GM23338 (cell line): ENCODE measurements at places on chromosomes 6 and 20.

- DNase-seq: no peak
These were observed 26.4 kb upstream of the SLC9A8 start for GRCh38 chr20:49786196-49786595.

DNA sequence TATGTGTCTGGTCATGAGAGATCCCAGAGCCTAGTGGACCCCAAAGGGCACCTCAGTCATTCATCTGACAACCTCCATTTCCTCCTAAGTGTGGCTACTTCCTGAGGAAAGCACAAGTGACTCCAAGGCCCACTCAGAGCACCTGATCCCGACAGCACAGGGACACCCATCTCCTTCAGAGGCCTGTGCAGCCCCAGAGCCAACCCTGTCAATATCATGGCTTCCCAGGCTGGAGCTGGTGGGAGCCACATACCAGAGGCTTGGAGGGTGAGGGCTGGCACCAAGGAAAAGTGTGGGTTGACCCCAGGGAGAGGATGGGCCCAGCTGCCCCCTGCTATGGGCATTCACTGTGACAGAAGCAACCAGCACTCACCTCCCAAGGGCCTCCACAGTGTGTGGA is 117.3 kb downstream of the PSMB1 start:
- DNase-seq: no peak

DNA sequence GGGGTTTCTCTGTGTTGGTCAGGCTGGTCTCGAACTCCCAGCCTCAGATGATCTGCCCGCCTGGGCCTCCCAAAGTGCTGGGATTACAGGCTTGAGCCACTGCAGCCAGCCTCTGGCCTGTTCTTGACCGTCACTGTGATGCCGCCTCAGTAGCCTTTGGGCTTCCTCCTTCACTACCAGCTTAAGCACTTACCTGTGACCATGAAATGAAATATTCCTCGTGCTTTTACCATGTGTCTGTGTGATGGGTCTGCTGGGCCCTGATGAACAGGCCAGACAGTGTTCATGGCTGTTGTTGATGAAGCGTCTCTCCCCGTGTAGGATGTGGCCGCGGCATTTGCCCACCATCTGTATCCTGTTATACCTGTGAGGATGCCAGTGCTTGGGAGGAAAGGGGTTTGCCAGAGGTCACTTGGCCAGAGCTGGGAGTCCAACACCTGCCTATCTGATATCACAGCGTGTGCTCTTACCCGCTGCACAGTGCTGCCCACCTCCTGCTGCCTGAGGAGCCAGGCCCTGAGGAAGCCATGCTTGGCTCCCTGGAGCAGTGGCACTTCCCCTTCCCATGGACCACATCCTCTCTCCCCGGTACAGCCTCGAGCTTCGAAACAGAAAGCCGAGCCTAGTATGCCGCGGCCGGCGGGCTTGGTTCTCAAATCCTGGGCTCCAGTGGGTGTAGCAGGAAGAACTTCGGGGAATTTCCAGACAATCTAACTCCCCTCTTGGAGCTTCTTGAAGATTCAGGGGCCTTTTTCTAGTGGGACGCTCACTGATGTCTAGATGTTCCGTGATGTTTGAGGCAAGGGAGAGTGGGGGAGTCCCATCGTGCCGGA is 167.9 kb downstream of the ZDHHC14 start:
- DNase-seq: no peak

DNA sequence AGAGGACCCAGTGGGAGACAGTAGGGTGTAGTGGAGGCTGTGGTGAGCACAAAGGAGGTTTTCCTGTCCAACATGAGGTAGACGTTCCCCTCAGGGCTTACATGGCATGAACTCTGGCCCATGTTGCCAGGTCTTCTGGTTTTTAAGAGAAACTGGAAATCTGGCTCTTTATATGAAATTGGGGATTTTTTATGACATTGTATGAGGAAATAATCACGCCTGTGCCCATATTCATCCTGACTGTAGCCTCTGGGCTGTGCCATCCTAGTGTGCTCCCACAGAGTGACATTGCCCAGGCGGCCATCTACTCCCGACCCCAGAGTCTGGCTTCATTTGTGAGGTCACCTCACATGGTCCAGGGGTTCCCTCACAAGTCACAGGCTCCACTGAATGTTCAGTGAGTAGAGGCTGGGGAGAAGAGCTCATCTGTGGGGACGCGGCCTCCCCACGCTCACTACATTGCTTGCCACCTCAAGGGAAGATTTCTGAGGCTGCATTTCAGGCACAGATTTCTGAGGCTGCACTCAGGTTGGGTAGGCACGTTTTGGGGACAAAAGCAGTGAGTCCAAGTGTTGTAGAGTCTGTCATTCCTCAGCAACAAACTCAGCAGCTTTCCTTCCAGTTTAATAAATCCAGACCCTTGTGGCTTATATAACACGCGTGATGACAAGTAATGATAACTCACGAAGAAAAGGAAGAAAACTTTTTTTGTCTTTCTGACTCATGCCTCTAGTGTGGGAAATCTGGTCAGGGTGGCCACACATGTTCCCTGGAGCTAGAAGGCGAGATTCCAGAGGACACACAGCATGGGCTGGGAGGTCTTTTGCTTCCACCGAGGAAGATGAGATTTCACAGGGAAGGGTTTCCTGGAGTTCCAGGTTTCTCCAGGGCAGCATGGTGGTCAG is 41.7 kb downstream of the SLC24A3 start:
- no peak for DNase-seq

DNA sequence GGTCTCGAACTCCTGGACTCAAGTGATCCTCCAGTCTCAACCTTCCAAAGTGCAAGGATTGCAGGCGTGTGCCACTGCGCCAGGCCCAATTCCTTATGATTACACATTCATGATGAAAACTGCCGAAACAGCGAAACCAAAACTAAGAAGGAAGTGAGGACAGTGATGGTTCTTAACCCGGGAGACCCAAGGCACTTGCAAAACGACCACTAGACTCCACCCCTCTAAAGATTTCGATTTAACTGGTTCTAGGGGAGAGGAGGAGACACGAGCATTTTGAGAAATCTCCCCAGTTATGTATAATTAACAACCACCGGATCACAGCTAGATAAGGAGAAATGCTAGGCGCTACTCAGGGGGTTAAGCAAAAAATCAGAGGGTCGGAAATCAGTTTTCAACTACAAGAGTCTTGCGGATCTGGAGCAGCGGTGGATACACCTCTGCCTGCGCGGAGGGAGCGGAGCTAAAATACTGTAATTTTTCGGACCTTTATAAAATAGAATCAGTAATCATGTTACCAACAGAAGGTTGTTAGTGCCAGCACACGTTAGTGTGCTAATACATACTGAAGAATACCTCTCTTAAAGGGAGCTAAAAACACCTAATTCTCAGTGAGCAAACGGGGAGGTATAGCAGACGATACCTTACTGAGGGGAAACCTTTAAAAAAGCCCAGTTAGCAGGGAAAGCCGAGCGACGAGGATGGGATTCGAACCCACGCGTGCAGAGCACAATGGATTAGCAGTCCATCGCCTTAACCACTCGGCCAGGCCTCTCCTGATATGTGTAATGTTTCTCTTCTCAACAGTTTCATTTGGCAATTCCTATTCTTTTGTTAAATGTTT is 60.0 kb upstream of the BTN3A2 start:
- peak; percentile 80 for DNase-seq

- no peak for DNase-seq
These were observed 22.8 kb downstream of the BMP7 start for GRCh38 chr20:57243480-57244220.

DNA sequence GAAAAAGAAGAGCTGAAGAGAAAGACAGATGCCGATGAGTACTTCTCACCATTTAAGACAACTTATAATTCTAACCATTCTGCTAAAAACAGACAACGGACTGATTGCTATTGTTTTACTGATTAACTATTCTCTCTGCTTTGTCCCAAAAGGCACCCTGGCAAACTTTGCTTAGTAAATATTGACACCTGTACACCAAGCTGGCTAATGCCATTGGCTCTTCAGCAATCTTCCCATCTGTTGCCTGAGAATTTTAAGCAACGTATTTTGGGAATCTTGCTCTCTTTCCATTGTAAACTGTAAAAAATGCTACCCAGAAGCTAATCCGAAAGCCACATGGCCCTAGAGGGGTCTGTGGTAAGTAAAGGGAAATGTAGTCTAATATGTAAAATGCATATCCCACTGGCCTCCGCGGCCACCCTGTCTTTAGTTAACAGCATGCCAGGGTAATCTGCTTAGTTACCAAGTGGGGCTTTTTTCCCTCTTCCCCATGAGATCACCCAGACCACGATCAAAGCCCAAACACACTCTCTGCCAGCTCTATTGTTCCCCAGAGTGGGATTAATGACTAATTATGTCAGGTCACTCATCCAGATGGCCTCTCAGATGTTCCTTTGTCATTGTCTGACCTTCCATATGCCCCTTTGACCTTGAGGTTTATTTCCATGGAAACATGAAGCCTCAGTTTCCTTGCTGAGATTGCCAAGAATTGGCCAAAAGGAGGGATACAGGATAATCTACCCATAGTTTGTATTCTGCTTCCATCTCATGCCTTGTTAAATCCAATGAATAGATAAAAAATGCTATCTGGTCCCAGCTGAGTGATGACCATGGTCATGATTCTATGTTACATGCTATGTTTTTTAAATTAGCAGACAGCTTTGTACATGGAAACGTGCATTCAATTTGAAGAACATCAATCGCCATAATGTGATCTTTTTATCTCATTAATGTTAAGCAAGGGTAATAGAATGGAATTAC is 216.4 kb upstream of the MCHR2 start:
- DNase-seq: no peak

DNA sequence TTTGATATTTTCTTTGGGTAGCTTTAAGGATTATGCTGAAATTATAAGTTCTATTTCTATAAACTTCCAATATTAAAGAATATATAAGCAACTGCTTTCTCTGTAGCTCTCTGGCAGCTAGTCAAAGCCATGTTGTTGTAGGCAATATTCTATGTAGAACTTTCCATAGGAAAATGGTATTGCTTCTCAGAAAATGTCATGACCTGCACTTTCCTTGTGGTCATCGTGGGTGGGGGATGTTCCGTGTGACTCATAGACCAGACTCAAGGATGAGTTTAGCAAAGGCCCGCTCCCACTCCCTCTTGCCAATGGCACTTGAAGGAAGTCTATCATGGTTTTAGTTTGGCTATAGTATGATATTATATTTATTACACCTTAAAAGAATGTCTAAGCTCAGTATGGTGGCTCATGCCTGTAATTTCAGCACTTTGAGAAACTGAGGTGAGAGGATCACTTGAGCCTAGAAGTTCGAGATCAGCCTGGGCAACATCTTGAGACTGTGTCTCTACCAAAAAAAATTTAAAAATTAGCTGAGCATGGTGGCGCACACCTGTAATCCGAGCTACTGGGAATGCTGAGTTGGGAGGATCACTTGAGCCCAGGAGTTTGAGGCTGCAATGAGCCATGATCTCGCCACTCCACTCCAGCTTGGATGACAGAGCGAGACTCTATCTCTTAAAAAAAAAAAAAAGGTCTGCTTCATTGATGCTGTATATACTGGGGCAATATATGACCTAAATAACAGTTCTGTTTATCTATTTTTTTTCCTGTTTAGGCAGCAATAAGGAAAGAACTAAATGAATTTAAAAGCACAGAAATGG is 36.6 kb upstream of the LTV1 start:
- DNase-seq: no peak

- DNase-seq: no peak
These were observed 103.1 kb downstream of the SULF2 start for GRCh38 chr20:47682028-47682783.

GRCh38 chr20:62876902-62877816 is 15.5 kb upstream of the TCFL5 start:
- no peak for DNase-seq

DNA sequence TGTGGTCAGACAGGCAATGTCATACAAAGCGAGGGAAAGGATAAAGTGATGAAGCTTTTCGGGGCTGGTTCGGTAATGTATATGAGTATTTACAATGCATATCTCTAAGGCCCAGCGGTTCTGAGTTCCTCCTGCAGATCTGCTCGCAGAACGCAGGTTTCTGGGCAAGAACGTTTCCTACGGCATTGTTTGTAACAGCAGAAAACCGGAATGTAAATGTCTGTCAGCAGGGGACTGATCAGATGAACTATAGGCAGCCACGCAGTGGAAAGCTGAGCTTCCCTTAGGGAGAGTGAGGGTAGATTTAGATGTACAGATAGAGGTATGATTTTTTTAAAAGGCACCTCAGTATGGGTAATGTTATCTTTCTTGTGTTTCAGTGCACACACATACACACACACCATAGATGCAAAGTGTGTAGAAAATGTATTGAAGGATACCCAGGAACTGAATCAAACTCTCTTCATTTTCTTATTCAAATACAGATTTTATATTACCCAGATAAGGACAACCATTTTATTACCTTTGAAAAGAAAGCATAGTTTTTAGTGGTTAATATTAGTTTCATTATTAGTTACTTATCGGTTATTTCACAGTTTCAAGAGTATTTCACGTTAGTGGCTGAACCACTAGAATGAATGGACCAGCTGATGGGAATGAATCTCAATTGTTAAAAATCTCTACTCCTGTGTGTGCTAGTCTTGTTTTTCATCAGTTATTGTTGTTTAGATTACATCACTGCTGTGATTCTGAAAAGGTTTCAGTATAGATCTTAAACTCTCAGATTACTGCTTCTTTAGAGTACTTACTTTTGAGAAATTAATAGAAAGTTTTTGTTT is 56.2 kb downstream of the SNX9 start:
- peak; percentile 45 for DNase-seq

- no peak for DNase-seq
These were observed 48.6 kb downstream of the TOMM6 start for GRCh38 chr6:41836022-41836659.

GRCh38 chr6:106334646-106335448 is 9.3 kb upstream of the ATG5 start:
- peak; percentile 90 for DNase-seq
